ENCODE measurements at places on chromosomes 2 and 18.

GRCh38 chr18:76580288-76580962 is 85.4 kb upstream of the ZNF516 start:
- no peak for DNase-seq

GRCh38 chr18:56823986-56824565 is 172.9 kb downstream of the WDR7 start:
- DNase-seq = no peak

DNA sequence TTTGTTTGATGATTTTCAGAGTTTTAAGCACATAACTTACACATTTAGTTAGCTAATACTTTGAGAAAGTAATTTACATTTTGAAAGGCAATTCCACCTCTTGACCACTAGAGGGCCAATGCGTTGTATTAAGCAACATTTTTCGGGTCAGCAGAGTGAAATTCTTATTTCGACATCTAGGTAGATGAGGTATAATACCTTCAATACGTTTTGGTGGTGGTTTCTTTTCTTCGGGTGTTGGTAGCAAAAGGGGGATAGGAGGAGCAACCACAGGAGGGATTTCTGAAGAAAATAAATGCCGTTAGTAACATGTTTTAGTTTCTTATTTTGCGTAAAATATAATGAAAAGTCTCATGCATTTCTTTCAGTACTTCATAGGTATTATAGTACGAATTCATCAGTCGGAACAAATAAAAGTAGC is 106.3 kb downstream of the TTN start:
- peak; percentile 14 for DNase-seq

DNA sequence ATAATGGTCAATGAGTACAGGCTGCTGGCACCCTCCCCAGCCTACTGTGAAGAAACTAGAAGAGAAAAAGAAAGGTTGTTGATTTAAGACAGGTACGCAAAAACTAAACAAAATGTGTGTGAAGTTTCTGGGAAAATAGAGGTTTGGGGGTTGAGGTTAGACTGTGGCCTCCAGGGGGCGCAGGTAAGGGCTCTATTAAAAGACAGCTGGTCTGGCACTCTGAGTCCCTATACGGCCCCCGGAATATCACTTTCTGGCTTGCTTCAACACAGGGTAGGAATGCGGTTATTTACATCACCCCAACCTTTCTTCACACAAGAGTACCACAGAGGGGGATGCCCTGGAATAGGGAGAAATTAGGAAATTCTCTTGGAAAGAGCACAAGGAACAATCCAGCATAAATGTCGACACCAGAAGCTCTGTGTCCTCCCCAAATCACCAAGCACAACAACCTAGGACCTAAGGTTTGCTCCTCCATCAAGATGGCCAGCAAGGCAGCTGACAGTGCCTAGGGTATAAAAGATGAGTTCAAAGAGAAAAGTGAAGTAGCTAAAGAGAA is 480.8 kb upstream of the KLHL29 start:
- peak; percentile 17 for DNase-seq

- no peak for DNase-seq
Measured at GRCh38 chr2:105254531-105255210, 13.1 kb downstream of the GPR45 start.

DNA sequence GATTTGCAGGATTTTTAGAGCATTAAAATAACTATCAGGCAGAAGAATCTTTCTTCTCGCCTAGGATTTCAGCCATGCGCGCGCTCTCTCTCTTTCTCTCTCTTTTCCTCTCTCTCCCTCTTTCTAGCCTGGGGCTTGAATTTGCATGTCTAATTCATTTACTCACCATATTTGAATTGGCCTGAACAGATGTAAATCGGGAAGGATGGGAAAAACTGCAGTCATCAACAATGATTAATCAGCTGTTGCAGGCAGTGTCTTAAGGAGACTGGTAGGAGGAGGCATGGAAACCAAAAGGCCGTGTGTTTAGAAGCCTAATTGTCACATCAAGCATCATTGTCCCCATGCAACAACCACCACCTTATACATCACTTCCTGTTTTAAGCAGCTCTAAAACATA is 137.0 kb downstream of the MEIS1 start:
- DNase-seq = no peak

GRCh38 chr2:67982956-67983355 is 79.8 kb downstream of the C1D start:
- no peak for DNase-seq

- no peak for DNase-seq
Measured at GRCh38 chr2:205321231-205321630, 361.1 kb upstream of the NRP2 start.

DNA sequence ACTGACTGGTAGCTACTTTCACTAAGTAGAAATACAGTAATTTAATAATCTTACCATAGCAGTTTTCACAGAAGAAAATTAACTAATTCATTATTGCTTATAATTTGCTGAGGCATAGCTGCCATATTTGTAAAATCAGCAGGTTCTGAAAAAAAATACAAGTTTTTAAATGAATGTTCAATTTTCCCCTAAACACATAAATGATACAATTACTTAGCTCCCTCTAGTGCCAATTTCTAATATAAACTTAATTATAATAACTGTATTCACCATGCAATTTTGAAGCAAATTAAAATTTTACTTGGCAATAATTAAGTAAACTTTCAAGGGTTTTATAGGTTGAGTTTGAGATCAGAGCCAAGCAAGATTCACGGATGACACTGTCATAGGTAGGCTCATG is 1321.6 kb upstream of the ACVR2A start:
- DNase-seq = no peak
